H7 (cell line): ENCODE measurements at places on chromosomes 11 and 22. TPM values are rescaled to one million over a fixed set of nuclear protein-coding genes. Genes with fewer than 3 reads are reported as not detected.

Gene PGA5
- 0.69 and 1.5 TPM in 2 replicates for total RNA-seq

Gene SERPIND1
- 0.07 TPM in 1 of 2 replicates, not detected in the other for total RNA-seq

Gene PPP6R2
- total RNA-seq, result 47.0 and 48.7 TPM in 2 replicates

Gene HORMAD2
- total RNA-seq, result not detected in 2 replicates

Gene INS
- total RNA-seq, result not detected in 2 replicates

Gene TRAF6
- 6.0 and 6.9 TPM in 2 replicates for total RNA-seq

Gene UCP3
- total RNA-seq, result 0.10 TPM in 1 of 2 replicates, not detected in the other

Gene RHOD
- 8.7 and 15.7 TPM in 2 replicates for total RNA-seq

Gene MMP8
- total RNA-seq, result not detected in 2 replicates

Gene CDC42EP2
- 0.97 and 1.2 TPM in 2 replicates for total RNA-seq

Gene TEX12
- 0.21 TPM in 1 of 2 replicates, not detected in the other for total RNA-seq

Gene TPBGL
- total RNA-seq, result not detected in 2 replicates

Gene OR51I1
- total RNA-seq, result not detected in 2 replicates

Gene OR5J2
- total RNA-seq, result not detected in 2 replicates

Gene ADAMTS15
- total RNA-seq, result 0.85 and 1.1 TPM in 2 replicates

Gene GSTT2
- total RNA-seq, result 0.48 TPM in 1 of 2 replicates, not detected in the other

Gene MPZL2
- total RNA-seq, result 0.38 and 0.48 TPM in 2 replicates

Gene CHKB
- 42.1 and 54.5 TPM in 2 replicates for total RNA-seq

- DNase-seq, result peak; percentile 89
Observed at GRCh38 chr11:57761301-57762234, at the start of gene CTNND1. Gene CTNND1 (plus strand): TSS chr11:57761802. CDS start chr11:57791479, 29,677 bp downstream.

GRCh38 chr11:12482839-12483238, 105.5 kb downstream of the PARVA start:
- DNase-seq, result no peak

DNA sequence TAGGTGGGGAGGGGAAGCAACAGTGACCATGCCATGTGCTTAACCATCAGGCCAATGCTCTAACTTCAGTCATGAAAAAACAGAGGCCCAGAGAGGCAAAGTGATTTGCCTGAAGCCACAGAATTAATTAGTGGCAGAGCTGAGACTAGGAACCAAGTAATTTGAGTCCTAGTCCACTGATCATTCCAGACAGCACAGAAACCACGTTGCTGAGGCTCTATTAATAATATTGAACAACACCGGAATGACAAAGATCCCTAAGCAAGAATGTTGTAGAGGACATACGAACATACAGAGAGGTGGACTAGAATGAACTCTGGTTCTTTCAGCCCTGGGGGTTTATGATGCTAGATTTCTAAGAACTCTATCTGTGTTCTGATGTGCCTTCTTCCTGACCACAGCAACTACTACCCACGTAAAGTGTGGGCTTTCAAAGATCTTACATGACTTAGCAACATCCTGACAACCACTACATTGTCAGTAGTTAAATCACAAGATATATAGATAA, 92.3 kb downstream of the GAB2 start:
- no peak for DNase-seq

DNA sequence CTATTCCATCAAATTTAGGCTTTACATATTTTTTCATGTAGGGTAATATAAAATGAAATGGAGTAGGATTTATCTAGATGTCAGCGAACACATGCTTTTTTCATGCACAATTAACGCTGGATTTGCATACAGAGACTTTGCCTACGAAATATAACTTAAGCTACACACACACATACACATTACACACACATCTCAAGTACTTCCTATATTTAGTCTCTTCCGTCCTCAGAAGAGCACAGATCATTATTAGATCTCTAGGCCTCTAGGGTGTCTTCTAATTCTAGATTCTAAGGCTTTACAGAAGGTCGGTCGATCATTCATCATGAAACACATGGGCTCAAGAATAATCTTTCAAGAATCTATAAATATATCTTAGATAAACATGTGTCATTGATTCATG, 3.8 kb upstream of the MS4A13 start:
- no peak for DNase-seq

DNA sequence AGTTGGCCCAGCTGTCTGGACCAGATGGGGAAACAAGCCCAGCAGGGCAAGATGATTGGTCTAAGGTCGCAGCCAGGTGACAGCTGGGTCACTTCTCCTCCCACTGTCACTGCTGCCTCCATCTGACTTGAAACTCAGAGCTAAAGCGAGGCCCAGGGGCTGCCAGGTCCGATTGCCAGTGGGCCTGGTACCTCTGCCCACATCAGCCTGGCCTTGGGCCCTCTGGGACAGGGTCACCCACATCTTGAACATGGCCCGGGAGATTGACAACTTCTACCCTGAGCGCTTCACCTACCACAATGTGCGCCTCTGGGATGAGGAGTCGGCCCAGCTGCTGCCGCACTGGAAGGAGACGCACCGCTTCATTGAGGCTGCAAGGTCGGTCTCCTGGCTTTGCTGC, 5.8 kb downstream of the SSH3 start:
- DNase-seq, result no peak

DNA sequence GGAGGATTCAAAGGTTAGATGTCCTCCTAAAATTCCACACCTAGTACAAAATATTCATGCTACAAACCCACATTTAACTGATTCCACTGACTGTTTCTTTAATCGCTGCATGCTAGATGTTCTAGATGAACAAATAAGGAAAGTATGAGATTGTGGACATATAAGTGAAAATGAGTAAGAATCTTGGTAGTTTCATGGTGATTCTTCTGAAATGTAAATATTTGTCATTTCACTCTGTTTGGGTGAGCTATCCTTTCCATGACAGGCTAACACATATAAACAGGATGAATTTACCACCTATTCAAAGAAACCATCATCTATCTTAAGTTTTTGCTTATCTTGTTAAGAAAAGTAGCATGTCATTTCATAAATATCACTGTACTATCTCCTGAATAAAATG, 14.8 kb downstream of the OR5B3 start:
- no peak for DNase-seq

DNA sequence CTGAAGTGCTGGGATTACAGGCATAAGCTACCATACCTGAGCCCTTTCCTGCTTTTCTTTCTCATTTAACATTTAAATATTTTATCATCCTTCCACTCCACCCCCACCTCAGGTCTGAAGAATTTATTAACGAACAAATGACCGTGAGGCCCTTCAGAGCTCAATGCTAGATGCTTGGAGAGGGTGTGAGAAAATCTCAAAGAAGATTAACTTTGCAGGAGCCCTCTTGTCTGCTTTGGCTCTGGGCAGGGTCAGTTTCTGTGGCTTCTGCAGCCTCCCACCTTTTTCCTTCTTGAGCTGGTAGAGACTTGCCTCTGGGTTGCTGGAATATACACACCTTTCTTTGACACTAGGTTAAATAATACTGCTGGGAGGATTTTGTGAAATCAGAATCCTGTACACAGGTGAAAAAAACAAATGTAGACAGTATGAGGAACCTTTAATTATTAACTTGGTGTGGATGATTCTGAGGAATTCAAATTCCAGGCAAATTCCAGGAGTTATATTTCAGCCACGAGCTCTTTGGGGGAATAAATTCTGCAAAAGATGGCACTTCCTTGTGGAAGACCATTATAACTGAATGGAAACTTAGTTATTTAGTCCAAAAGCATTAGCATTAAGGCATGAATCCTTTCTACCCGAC, 3.4 kb upstream of the ZBTB44 start:
- no peak for DNase-seq

- DNase-seq, result no peak
Observed at GRCh38 chr11:2843551-2843950, 42.0 kb downstream of the CDKN1C start.

DNA sequence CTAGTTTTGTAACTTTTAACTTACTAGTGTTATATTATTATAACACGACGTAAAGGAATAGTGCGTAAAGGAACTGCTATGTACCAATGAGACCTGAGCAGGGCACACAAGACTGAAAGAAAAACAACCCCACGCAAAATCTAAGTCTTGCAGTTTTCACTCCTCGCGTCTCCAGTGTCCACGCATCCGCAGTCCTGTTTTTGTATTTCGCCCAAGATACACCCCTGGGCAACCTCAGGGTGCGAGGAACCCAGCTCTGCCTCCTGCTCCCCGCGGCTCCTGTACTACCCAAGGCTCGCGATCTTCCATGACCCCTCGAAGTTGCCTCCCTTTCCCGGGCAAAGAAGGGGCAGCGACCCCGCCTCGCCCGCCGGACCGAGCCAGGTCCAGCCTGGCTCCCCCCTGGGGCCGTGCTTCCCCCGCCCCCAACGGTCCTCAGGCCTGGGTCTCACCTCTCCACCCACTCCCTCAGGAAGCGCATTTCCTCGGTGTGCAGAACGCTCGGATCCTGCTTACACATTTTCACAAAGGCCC, 393 bp downstream of the ST13 start:
- peak; percentile 80 for DNase-seq

DNA sequence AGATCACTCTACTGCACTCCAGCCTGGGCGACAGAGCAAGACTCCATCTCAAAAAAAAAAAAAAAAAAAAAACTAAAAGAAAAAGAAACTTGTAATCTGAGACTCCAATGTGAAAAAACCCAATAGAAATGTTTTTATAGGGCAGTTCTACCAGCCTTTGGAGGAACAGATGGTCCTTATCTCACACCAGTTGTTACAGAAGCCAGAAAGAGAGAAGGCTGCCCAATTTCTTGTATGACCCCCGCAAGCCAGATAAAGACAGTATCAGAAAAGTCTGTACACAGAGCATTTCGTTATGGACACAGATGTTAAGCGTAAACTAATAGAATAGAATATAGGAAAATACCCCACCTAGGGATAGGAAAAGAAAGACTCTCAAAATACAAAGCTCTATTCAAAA, 11.3 kb upstream of the TSGA10IP start:
- DNase-seq, result no peak

DNA sequence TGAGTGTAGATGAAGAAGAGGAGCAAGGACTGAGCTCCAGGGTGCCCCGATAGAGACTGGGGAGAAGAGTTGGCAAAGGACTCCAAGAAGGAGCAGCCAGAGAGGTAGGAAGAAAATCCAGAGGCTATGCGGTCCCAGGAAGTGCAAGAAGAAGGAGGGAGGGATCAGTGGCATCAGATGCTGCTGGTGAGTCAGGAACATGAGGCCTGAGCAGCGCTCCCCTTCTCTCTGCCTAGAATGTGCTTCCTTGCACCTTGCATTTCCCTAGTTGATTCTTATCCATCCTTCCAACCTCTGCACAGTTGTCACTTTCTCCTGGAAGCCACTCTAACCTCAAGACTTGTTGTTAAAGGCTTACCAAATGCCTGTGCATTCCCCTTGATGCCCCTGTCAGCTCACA, 21.3 kb downstream of the KCNC1 start:
- DNase-seq, result no peak

DNA sequence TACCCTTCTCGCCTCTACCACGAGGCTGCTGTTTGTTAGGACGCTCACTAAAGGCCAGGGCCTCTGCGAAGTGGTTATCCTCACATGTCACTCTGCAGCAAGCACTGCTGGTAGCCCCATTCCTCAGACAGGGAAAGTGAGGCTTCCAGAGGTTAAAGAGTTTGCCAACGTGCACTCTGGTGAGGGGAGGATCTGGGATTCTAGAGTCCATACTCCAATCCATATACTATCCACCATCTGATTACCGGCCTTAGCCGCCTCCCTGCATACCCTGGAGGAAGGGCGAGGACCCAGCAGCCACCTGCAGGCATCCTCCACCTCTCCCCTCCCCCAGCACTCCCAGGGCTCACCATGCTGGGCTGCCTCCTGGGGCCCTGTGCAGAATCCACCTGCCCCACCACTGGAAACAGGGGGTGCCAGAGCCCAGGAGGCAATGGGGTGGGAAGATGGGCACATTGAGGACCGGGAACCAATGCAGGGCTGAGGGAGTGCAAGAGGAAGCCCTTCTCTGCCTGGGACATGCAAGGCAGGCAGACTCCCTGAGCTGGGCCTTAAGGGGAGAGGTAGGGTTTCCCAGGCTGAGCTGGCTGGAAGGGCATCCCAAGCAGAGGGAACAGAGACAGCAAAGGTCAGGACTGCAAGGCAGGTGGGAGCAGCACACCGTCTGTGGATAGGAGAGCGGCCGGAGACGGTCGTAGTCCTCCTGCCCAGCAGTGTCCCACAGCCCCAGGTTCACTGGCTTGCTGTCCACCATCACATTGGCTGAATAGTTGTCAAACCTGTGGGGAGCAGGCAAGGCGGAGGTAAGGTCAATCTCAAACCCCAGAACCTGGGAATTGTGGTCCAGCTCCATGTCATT, 11.7 kb downstream of the RAC2 start:
- peak; percentile 37 for DNase-seq

DNA sequence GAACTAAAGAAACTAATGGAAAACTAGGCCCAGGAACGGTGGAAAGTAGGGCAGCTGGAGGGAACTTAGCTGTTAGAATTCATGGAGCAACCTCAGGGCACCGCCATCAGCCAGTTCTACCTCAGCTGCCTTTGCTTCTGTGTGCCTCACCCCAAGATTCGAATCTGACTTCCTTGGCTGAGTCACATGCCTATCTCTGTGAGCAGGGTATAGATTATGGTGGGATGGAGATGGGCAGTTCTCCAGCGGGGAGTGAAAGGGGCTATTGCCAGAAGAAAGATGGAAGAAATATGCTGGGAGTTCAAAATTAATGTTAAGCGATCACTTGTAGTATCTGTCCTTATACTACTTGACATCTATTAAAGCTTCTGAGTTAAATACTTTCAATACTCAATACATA, 18.9 kb upstream of the VWA5A start:
- no peak for DNase-seq

GRCh38 chr11:60840470-60841430, 1.2 kb upstream of the CCDC86 start:
- DNase-seq, result no peak

GRCh38 chr11:65857500-65857852, 504 bp downstream of the CFL1 start:
- DNase-seq, result peak; percentile 79

GRCh38 chr11:16226245-16226644, 130.1 kb downstream of the SOX6 start:
- no peak for DNase-seq

DNA sequence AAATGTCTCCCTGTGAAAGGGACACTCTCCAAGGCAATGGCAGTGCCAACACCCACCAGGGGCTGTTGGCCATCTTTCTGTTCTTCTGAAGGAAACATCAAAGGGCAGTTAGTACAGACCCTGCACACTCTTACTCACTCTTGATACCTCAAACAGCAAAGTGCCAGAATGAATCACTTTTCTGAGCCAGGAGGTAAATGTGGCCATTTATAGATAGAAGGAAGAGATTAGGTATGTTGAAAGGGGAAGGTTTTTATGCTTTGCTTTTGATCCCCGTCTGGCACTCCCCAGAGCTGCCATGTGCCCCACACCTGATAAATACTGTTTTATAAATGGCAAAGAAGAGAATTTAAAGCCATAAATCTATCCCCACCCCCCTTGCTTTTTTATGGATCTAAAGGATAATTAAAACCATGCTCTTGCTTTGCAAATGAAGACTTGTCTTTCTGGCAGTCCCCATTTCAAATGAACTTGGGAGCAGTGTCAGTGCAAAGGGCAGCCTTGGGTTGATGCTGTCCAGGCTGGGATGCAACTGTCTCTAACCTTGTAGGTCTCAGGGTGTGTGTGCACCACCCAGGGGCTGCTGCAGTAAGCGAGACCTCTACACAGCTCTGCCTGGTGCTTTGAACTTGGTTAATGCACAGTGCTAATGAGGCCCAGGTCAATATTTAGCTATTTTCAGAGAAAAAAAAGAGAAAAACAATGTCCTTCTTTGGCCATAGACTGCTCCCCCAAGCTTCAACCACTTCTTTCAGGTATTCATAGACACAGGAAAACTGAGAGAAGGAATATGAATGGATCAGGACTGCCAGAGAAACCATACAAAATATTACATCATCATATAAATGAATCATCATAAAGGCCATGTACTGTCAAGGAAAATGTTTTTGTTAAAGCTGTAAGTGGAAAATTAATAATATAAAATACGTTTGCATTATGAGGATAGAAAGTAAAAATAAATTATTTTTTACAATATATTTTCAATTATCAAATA, 207.5 kb downstream of the ETS1 start:
- no peak for DNase-seq

GRCh38 chr11:121643479-121644186, 190.9 kb upstream of the SORL1-AS1 start:
- DNase-seq, result peak; percentile 26
